Activated CD8-positive, alpha-beta memory T cell treated with anti-CD3 and anti-CD28 coated beads for 4 hours (primary cell): ENCODE measurements at places on chromosomes 11 and 22.
A peak's percentile ranks its signal among the peaks of the same experiment; 100 is the strongest.

DNA sequence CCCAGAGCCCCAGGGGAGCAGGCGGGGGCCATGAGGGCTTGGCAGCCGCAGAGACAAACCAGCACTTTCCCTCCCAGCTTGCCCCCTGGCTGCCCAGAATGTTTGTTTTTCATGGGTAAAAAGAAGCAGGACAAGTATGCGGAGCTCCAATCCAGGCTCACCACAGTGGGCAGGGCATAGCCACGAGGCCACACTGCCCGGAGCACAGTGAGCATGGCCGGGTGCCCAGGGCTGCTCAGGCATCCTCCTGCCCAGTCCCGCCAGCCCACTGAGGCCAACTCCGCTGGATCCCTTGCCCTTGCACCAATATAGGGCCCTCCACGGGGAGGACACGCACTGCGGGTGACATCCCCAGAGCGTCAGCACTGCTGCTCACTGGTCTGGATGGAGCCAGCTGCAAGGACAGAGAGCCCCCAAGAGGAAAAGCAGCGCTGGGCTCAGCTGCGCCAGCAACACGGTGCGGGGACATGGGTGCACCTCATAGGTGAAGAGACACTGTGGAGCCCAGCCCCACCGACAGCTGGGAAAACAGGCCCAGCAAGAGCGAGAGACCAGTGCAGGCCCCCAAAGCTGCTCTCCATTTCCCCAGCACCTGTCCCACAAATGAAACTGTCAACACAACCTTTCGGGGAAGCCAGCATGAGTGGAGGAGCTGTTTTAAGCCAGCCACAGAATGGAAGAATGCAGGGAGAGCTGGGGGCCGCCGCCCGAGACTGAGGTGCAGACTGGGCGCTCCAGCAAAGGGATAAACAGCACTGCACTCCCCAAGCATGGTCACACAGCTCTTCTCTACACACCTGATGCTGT, 24.8 kb downstream of the ARVCF start:
- no peak for DNase-seq

DNA sequence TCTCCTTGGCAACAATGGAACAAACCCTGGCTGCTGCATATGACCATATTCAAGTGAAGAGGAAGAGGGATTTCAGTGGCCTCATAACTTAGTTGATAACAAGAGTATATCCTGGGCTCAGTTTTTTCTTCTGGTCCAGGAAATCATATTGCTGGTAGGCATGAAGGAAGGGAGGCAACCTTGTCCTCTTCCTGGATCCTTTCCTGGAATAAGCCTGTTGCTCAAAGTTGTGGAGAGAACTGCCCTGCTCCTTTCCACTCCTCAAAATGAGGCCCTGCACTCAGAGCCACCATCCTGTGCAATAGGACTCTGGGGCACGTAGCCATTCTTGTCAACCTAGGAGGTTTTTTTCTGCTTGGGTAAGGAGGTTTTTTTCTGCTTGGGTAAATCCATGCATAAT, 128.7 kb upstream of the PITPNB start:
- no peak for DNase-seq

- DNase-seq, result no peak
These were observed 31.3 kb downstream of the MPPED1 start for GRCh38 chr22:43443152-43443471.

GRCh38 chr22:45564349-45565030, 61.8 kb downstream of the FBLN1 start:
- no peak for DNase-seq

- DNase-seq, result no peak
These were observed 154.9 kb upstream of the CEP126 start for GRCh38 chr11:101759771-101760450.

DNA sequence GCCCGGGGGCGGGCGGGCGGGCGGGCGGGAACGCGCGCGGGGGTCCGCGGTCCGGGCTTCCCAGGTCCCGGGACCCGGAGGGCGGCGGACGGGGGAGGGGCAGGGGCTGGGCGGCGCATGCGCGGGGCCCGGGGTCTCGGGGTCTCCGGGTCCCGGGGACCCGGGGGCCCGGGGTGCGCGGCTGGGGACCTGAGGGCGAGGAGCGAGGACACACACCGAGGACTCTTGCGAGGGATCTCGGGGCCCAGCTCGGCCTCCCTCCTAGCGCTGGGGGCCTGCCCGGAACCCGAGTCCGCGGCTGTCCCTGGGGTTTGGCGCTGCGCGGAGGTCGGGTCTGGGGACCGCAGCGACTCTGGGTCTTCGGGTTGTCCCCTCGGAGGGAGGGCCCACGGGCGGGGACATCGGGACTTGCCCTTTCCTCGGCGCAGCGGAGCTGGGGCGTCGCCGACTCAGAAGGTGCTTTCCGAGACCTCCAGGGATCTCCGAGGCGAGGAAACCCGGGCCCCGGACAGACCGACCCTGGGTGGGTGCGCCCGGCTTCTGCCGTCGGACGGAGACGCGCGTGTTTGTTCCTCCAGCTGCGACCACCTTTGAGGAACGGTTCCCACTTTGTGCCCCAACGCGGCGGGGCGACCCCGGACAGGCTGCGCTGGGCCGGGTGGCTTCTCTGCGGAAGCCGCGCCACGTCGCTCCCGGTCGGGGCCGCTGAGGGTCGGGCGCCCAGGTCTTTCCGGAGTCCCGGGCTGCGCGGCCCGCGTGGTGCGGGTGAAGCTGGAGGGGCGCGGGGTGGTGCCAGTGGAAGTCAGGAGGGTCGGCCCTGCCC, 540 bp downstream of the PPARA start:
- peak; percentile 14 for DNase-seq

DNA sequence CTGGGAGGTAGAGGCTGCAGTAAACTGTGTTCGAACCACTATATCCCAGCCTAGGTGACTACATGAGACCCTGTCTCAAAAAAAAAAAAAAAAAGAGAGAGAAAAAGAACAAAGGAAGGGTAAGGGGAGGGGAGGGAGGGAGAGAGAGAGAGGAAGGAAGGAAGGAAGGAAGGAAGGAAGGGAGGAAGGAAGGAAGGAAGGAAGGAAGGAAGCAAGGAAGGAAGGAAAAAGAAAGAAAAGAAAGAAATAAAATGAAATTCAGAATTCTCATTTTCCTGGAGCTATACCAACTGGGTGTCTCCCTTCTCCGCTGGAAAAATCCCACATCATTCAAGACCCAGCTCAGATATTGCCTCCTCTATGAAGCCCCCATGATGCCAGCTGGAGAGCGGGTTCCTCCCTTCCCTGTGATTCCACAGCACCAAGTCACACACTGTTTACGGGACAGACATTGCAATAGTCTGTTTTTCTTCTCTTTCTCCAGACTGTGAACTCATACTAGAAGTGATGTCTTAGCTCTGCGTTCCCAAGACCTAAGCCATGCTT, 3.0 kb upstream of the PPFIA1 start:
- DNase-seq, result no peak

GRCh38 chr11:44416776-44417175, 106.8 kb upstream of the ALX4 start:
- DNase-seq, result no peak

DNA sequence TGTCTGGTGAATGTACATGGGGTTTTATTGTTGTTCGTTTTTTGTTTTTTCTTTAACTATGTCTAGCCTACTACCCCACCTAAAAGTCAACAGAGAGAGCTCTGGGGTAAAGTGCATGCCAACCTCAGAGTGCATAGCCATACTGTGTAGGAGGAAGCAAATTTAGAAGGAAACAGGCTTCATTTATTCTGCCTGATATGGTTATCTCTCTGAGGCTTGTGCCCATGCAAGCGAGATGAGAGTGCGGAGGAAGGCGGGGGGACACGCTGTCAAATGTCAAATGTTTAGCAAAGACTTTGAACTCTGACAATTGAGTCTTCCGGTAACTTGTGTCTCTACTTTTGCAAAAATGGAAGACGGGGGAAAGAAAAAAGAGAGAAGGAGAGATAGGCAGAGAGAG, 295.5 kb downstream of the ETS1 start:
- peak; percentile 35 for DNase-seq
